SJSA1 (cell line): ENCODE measurements at places on chromosomes 2 and 18. TPM values are rescaled to one million over a fixed set of nuclear protein-coding genes. Genes with fewer than 3 reads are reported as not detected.

DNA sequence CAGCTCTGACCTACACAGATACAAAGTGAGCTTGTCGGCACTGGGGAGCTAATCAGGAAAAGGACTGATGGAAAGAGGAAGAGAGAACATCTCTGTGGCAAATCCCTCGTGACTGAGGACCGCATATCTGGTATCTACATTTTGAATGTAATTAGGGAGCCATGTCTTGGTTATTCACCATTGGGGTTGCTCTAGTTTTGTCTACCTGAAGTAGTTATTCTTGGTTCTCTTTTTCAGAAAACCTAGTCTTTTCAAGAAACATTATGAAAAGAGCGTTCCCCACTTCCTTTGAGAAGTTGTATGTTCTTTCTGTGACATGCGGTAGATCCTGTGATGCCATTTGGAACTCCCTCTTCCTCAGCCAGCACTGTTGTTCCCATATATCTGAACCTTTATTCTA, 104.4 kb downstream of the DOCK10 start:
- peaks cover 4% of the 10 kb centered on the region; the same call in 1 of the 2 replicates for H3K36me3 ChIP-seq
- H3K4me3 ChIP-seq, result no peak overlapping the region
- H3K27me3 ChIP-seq, result no peaks in the 10 kb centered on the region
- no peak overlapping the region for H3K27ac ChIP-seq

GRCh38 chr18:26287644-26288043, 61.4 kb downstream of the TAF4B start:
- no peak overlapping the region for H3K27ac ChIP-seq
- no peak for DNase-seq
- H3K27me3 ChIP-seq, result no peaks in the 10 kb centered on the region
- no peaks in the 10 kb centered on the region for H3K4me1 ChIP-seq
- no peaks in the 10 kb centered on the region for H3K36me3 ChIP-seq

Gene GPAT2
- total RNA-seq, result not detected in 2 replicates

Gene BBS5
- total RNA-seq, result 3.4 and 4.3 TPM in 2 replicates

Gene PLGLB2
- total RNA-seq, result 2.1 TPM in 1 of 2 replicates, not detected in the other

DNA sequence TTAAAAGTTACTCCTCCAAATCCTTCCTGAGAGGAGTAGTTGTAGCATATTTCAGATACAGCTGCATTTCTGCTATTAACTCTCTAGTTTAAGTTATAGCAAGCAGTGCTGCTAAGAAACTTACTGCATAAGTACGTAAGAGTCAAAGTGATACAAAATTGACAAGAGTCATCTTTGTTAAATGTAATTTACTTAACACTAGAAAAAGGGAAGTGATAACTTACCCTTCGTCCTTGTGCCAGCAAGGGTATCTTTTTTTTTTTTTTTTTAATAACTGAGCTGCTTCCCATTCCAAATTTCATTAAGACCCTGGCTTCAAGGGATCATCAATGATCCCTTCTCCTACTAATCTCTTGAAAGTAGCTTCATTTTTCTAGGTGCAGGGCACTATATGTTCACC, 493.0 kb downstream of the PLCL1 start:
- H3K36me3 ChIP-seq, result no peaks in the 10 kb centered on the region
- no peak overlapping the region for H3K27ac ChIP-seq
- no peaks in the 10 kb centered on the region; the same call in 1 of the 2 replicates for H3K27me3 ChIP-seq
- no peaks in the 10 kb centered on the region for H3K4me1 ChIP-seq

DNA sequence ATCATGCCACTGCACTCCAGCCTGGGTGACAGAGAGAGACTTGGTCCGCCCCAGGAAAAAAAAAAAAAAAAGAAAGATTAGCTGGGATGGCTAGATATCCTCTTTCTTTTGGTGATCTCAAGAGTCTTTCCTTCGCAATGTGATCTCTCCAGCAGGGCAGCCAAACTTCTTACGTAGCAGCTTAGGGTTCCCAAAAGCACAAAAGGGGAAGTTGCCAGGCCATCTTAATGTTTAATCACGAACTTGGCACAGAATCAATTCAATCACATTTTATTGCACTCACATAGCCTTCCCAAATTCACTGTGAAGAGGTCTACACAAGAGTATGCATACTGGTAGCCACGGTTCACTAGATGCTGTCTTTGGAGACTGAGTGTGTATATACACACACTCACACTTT, 53.1 kb downstream of the VIL1 start:
- no peaks in the 10 kb centered on the region for H3K4me1 ChIP-seq
- no peaks in the 10 kb centered on the region for H3K27me3 ChIP-seq
- peaks cover 56% of the 10 kb centered on the region for H3K36me3 ChIP-seq
- DNase-seq, result no peak

- H3K36me3 ChIP-seq, result no peaks in the 10 kb centered on the region
- no peaks in the 10 kb centered on the region for H3K4me1 ChIP-seq
- no peak overlapping the region for H3K4me3 ChIP-seq
- no peaks in the 10 kb centered on the region for H3K27me3 ChIP-seq
- H3K27ac ChIP-seq, result no peak overlapping the region
- DNase-seq, result no peak
Measured at GRCh38 chr2:16254356-16254965, 314.1 kb downstream of the MYCN start.

GRCh38 chr2:191985740-191986139, 138.9 kb upstream of the CAVIN2 start:
- H3K36me3 ChIP-seq, result no peaks in the 10 kb centered on the region
- no peak overlapping the region for H3K27ac ChIP-seq
- no peak overlapping the region for H3K4me3 ChIP-seq

Gene FAP
- 21.1 and 35.6 TPM in 2 replicates for total RNA-seq

- H3K27ac ChIP-seq, result no peak overlapping the region
- no peaks in the 10 kb centered on the region for H3K27me3 ChIP-seq
- H3K4me1 ChIP-seq, result no peaks in the 10 kb centered on the region
Measured at GRCh38 chr18:39958876-39959275, 1996.2 kb upstream of the PIK3C3 start.

GRCh38 chr2:205758051-205758450, 75.8 kb downstream of the NRP2 start:
- H3K4me1 ChIP-seq, result peaks cover 46% of the 10 kb centered on the region
- DNase-seq, result peak; percentile 55
- no peaks in the 10 kb centered on the region for H3K36me3 ChIP-seq
- no peak overlapping the region for H3K27ac ChIP-seq
- no peak overlapping the region for H3K4me3 ChIP-seq

- no peaks in the 10 kb centered on the region for H3K36me3 ChIP-seq
- H3K4me1 ChIP-seq, result no peaks in the 10 kb centered on the region
- H3K27me3 ChIP-seq, result no peaks in the 10 kb centered on the region
Measured at GRCh38 chr18:37698508-37699040, 133.0 kb upstream of the CELF4 start.

DNA sequence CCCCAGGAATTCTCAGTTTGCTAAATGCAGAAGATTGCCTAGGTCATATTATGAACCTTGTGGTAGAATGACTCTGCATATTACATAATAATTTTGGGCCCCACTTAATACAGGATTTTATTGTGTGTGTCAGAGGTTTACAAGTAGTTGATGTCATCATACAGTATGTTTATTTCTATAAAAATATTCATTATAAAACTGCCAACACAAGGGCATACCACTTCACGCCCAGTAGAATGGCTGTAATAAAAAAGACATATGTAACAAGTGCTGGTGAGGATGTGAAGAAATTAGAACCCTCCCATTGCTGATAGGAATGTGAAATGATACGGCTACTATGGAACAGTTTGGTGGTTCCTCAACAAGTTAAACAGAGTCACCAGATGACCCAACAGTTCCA, 61.4 kb upstream of the TWSG1 start:
- H3K27me3 ChIP-seq, result no peaks in the 10 kb centered on the region
- H3K4me1 ChIP-seq, result no peaks in the 10 kb centered on the region
- DNase-seq, result no peak
- H3K4me3 ChIP-seq, result no peak overlapping the region

GRCh38 chr2:46171411-46171953, 125.7 kb upstream of the EPAS1 start:
- no peaks in the 10 kb centered on the region for H3K27me3 ChIP-seq
- H3K4me1 ChIP-seq, result peaks cover 15% of the 10 kb centered on the region
- H3K27ac ChIP-seq, result no peak overlapping the region

Gene CYP1B1
- total RNA-seq, result 5.6 and 9.8 TPM in 2 replicates

Gene EN1
- 4.0 and 4.7 TPM in 2 replicates for total RNA-seq

DNA sequence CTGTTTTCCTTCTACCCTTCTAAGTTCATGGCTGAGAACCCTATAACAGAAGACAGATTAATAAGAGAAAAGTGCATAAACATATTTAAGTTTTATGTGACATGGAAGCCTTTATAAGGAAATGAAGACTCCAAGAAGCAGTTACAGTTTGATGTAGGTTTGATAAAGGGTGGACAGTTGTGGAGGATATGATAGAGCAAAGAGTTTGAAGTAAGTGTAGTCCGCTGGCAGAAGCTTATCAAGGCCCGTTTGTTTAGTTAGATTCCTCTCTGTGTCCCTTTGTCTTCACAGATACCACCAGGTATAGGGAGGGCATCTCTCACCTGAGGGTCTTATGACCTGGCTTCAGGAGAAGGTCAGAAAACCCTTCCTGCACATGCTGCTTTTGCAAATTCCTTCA, 10.4 kb upstream of the CASP8 start:
- DNase-seq, result no peak
- no peak overlapping the region for H3K4me3 ChIP-seq
- H3K27me3 ChIP-seq, result no peaks in the 10 kb centered on the region
- no peaks in the 10 kb centered on the region for H3K36me3 ChIP-seq
- H3K4me1 ChIP-seq, result peaks cover 10% of the 10 kb centered on the region

DNA sequence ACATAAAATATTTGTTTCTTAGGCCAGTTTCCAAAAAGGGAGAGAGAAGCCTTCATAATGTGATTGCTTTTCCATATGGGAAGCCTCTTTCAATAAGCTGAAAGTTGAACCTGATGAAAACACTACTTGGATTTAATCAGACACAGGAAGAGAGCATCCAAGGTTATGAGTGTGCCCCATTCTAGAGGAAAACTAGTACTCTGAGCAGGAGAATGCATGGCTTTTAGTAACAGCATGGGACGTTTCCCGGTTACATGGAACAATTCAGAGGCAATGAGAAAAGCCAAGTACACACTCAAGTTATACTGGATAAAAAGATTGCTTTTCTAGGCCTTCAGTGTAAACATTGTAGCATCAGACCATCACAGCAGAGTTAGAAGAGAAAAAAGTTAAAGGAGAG, 315.8 kb downstream of the ZNF516 start:
- H3K27ac ChIP-seq, result no peak overlapping the region
- H3K4me1 ChIP-seq, result no peaks in the 10 kb centered on the region
- no peaks in the 10 kb centered on the region for H3K36me3 ChIP-seq
- H3K4me3 ChIP-seq, result no peak overlapping the region
- DNase-seq, result no peak

Gene CELF4
- total RNA-seq, result not detected in 2 replicates

- H3K27me3 ChIP-seq, result no peaks in the 10 kb centered on the region
- no peak overlapping the region for H3K4me3 ChIP-seq
- peaks cover 31% of the 10 kb centered on the region for H3K4me1 ChIP-seq
- H3K36me3 ChIP-seq, result peaks cover 89% of the 10 kb centered on the region
Measured at GRCh38 chr2:160282063-160282580, 82.0 kb upstream of the ITGB6 start.

DNA sequence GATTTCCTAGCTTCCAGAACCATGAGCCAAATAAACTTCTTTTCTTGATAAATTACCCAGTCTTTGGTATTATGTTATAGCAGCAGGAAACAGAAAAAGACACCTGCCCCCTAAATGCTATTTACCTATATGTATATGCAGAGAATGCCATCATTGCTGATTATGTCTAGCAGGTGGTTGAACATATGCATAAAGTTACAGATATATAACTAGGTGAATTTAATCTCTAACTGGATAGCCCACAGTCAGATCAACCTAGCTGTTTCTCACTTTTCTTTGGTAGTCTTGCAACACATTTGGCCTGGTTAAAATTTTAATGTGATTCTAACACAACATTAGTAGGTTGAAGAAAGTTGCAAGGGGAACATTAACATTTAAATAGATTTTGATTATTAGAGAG, 7.1 kb upstream of the CERS6 start:
- H3K4me1 ChIP-seq, result no peaks in the 10 kb centered on the region
- no peak for DNase-seq
- H3K27ac ChIP-seq, result no peak overlapping the region
- H3K4me3 ChIP-seq, result no peak overlapping the region

DNA sequence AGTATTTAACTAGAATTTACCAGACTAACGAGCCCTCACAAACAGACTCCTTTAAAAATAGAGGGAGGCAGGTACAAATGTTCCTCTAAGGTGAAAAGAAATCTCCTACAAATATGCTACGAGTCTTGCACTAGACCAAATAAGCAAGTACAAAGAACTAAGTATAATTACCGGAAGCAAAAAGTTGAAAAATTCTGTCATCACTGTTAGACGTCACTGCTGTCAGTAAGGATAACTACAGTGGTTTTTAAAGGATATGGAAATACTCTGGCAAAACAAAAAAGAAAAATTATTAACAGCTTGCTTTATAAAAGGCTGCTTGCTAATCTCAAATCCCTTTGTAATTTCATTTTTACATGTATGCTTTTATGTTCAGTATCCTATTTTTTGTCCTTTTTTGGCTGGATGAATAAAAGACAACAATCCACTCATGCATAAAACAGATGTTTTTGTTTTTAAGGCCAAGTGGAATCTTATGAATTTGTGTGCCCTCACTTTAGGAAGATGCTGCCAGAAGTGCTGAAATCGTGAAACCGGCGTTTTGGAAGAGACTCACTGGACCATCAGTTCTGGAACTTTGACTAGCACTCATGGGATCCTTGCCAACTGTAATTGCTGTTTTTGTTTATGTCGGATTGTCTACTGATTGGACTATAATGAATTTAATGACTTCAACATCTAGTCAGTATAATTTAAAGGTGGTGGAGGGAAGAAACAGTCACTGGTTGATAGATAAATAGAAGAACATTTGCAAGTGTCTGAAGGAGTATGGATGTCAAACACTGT, 6.7 kb downstream of the ZNF521 start:
- no peak overlapping the region for H3K4me3 ChIP-seq
- no peaks in the 10 kb centered on the region for H3K36me3 ChIP-seq
- no peak overlapping the region for H3K27ac ChIP-seq
- H3K27me3 ChIP-seq, result peaks cover 52% of the 10 kb centered on the region

GRCh38 chr2:25598911-25599310, 74.5 kb downstream of the DTNB start:
- no peaks in the 10 kb centered on the region for H3K36me3 ChIP-seq
- no peak overlapping the region for H3K27ac ChIP-seq
- no peaks in the 10 kb centered on the region for H3K4me1 ChIP-seq
- no peak for DNase-seq
- H3K27me3 ChIP-seq, result no peaks in the 10 kb centered on the region; the same call in 1 of the 2 replicates

Gene FEV
- not detected in 2 replicates for total RNA-seq

DNA sequence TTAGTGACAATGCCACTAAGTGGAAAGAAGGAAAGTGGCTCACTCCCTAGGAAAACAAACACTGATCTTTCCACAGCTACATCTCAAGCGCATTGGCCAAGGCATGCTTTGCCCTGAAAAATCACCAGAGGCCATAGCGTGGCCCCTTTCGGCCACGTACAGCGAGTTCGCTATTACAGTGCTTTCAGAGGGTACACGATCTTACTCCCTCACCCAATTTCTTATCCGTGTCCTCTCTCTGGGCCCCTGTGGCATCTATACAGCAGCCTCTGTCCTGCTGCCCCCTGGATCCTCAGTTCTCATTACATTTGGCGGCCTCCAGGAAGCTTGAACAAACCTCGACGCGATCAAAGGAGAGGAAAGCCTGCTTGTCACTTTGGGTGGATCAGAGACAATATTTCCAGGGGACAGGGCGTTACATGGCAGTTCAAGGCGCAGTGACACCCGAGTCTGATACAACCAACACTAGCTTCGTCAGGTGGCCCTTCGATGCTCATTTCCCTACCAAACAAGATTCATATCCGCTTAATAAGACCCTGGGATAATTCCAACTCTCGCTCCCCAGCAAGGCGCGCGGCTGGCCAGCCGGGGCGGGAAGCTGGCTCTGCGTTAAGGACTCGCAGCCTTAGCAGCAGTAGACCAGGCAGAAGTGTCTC, 941 bp downstream of the SKOR2 start:
- H3K36me3 ChIP-seq, result no peaks in the 10 kb centered on the region
- DNase-seq, result no peak
- no peak overlapping the region for H3K27ac ChIP-seq
- H3K4me3 ChIP-seq, result no peak overlapping the region
- H3K27me3 ChIP-seq, result peaks cover 84% of the 10 kb centered on the region
- no peaks in the 10 kb centered on the region for H3K4me1 ChIP-seq
